ENCODE measurements at places on chromosomes 5 and 9. TPM values are rescaled to one million over a fixed set of nuclear protein-coding genes. Genes with fewer than 3 reads are reported as not detected.

Gene CCDC187
- not detected for total RNA-seq

Gene OTP
- not detected for total RNA-seq

DNA sequence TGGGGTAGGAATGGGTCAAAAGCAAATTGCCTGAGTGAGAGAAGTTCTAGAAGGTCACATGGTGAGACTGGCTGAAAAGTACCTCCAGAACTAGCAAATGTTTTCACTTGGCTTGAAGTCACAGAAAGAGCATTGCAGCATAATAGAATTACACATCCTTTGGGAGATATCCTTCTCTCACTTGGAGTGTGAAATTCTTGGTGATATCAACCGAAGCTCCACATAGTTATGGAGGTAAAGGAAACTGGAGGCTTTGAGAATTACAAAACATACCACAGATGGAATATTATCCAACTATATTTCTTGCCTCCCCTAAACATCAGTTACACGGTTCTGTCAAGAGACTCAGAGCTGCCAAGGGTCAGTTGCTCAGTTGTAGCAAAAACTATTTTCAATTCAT lies 182.4 kb downstream of the SEMA5A start:
- DNase-seq: no peak

- DNase-seq: no peak
These were observed 25.6 kb downstream of the TMOD1 start for GRCh38 chr9:97526895-97527575.

Gene PLPP7
- total RNA-seq: not detected

- DNase-seq: no peak
These were observed 9.7 kb upstream of the SMIM32 start for GRCh38 chr5:136202469-136203205.

- DNase-seq: no peak
These were observed 203.0 kb downstream of the HSPA4 start for GRCh38 chr5:133254803-133255202.

- DNase-seq: no peak
These were observed 413.3 kb downstream of the MLLT3 start for GRCh38 chr9:20208961-20209371.

- no peak for DNase-seq
These were observed 111.7 kb downstream of the EDIL3 start for GRCh38 chr5:84272771-84273516.

DNA sequence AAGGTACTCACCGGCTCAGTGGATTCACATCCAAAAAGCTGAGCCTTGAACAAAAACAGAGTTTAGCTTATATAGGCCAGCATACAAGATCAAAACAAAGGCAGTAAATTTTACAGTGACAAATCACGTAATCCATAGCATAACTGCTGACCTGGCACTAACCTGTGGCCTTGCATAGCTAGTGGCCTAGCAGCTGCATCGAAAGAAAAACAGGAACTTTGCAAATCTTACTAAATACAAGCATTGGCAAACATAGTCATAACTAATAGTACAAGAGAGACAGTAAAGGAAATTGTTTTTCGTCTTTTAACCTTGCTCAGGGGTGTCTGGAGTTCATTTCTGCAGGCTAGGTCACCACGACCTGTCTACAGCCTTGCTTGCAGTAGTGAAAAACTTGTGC lies 4.8 kb downstream of the HSDL2 start:
- no peak for DNase-seq

DNA sequence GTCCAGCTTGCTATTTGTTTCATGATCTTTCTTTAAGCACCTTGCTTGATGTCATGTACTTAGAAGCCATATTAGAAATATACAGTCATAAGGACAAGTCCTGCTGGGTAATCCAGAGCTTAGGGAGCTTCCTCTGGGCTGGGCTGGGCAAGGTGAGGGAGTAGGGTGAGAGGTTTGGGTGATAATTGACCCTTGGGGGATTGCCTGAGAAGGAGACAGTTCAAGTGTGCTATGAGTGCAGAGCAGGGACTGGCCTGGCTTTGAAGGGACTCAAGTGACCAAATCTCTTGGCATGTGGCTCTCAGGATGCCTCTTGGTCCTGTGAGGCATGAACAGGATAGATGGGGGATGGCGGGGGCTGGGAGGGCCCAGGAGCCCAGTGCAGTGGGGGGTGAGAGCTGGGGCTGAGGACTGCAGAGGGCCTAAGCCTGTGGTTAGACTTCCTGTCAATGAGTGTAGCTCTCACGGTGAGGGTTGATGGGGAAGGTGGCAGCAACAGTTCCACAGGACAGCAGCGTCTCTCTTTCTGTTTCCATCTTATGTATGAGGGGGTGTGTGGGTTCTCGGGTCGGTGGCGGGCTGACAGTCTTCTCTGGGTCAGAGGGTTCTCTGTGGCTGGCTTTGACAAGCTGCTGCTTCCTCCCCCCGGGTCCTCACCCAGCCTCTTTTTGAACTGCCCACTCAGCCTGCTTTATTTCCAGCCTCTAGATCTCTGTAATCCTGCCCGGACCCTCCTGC lies 53.5 kb downstream of the RGS3 start:
- peak; percentile 61 for DNase-seq

Gene ZSWIM6
- total RNA-seq: 11.3 TPM

Gene HRCT1
- total RNA-seq: not detected

Gene PDE8B
- total RNA-seq: not detected

DNA sequence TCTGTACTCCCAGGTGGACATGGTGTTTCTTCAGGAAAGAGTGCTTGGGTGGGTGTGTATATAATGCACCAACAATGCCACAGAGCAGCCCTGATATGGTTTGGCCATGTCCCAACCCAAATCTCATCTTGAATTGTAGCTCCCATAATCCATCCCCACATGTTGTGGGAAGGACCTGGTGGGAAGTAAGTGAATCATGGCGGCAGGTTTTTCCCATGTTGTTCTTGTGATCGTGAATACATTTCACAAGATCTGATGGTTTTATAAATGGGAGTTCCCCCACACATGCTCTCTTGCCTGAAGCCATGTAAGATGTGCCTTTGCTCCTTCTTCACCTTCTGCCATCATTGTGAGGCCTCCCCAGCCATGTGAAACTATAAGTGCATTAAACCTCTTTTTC lies 158.5 kb downstream of the NR3C1 start:
- DNase-seq: no peak

DNA sequence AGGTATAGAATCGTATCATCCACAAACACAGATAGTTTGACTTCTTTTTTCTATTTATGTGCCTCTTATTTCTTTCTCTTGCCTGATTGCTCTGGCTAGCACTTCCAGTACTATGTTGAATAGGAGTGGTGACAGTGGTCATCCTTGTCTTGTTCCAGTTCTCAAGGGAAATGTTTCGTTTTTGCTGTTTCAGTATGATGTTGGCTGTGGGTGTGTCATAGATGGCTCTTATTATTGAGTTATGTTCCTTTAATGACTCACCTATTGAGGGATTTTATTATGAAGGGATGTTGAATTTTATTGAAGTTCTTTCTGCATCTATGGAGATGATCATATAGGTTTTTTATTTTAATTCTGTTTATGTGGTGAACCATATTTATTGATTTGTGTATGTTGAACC lies 70.3 kb downstream of the ENC1 start:
- no peak for DNase-seq

- no peak for DNase-seq
These were observed 12.3 kb downstream of the CAAP1 start for GRCh38 chr9:26880262-26880661.

DNA sequence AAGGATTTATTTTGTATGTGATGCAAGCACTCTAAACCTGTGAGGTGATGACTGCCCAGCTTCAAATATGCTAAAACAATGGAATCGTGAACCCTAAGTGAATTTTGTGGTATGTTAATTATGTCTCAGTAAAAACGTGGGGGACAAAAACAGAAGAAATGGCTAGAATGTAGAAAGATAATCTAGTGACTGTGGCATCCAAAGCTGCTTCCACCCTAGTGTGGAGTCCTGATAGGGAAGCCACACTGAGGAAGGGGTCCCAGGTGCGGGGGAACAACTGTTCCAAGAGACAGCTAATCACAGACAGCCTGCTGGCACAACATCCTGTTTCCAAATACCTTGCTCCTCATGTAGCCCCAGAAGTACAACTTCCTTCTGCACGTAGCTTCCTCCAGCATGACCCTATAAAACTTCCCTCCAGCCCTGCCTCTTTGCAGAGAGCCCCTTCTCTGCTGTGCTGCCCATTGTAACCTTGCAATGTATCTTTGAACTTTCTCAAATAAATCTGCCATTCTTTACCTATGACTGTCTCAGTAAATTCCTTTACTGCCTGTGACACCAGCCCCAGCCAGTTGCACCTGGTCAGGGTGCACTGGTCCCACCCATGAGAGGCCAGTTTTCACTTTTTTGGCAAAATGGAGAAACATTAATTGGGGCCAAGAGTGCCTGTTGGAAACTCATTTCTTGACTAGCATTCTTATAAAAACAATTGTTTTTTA lies 4.9 kb downstream of the GMCL2 start:
- DNase-seq: no peak

Gene C9orf153
- total RNA-seq: 0.87 TPM

- DNase-seq: no peak
These were observed 2.8 kb downstream of the TICAM2 start for GRCh38 chr5:115599502-115599901.

Gene FAM153A
- 116 TPM for total RNA-seq

DNA sequence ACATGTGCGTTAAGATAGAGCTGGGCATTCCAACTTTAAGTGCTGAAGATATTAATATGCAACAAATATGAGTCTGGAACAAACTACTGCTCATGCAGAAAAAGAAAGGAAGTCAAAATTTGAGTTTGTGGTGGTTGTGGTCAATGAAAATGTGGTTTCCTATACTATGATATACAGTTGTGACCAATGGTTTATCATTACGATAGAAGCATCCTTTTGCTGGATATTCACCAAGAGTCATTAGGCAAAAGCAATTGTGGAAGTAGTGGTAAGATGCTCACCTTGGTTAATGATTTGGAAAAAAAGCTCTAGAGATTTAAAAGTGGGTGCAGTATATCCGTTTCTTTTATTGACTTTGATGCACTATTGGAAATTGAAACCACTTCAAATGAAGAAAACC lies 1007.0 kb downstream of the NR2F1-AS1 start:
- no peak for DNase-seq

DNA sequence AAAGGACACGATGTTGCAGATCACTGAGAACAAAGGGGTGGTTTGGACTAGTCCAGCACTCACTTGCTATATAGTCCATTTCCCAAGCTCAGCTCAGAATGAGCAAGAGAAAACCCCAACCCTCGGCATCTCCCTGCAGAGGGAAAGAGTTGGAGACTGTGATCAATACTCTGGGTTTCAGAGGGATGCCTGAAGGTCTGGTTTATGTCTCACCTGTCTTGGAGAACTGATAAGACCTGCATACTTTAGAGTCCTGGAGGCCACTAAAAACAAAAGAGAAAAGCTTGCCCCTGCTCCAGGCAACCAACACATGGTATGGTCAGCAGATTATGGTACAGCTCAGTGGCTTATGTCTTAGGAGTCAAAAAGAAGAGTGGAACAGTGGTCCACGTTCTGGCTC lies 1006.9 kb downstream of the CDH9 start:
- DNase-seq: no peak

GRCh38 chr9:2872250-2872930 lies 28.5 kb upstream of the PUM3 start:
- peak; percentile 47 for DNase-seq

GRCh38 chr5:92917044-92917443 lies 664.0 kb downstream of the NR2F1-AS1 start:
- DNase-seq: no peak
